ENCODE measurements at places on chromosomes 7 and 10.

GRCh38 chr7:96059075-96059474 is 262.8 kb downstream of the SLC25A13 start:
- no peak for DNase-seq

GRCh38 chr10:78575400-78575799 is 493.4 kb upstream of the ZMIZ1 start:
- DNase-seq: no peak

- no peak for DNase-seq
Observed at GRCh38 chr10:109343293-109343692, 580.0 kb downstream of the XPNPEP1 start.

- DNase-seq: no peak
Observed at GRCh38 chr7:46791188-46791587, 790.7 kb downstream of the TNS3 start.

DNA sequence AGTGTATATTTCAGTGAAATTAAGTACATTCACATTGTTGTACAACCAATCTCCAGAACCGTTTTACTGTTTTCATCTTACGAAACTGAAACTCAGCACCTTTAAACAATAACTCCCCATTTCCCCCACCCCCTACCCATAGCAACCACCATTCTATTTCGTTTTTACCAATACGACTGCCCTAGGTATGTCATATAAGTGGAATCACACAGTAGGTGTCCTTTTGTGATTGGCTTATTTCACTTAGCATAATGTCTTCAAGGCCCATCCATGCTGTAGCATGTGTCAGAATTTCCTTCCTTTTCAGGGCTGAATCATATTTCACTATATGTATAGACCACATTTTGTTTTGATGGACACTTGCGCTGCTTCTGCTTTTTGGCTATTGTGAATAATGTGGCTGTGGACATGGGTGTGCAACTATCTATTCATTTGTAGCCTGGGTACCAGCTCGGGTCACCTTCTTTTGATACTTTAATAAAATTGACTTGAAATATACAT is 34.3 kb upstream of the DLG5 start:
- no peak for DNase-seq

GRCh38 chr7:106344861-106345260 is 60.1 kb upstream of the NAMPT start:
- DNase-seq: no peak

DNA sequence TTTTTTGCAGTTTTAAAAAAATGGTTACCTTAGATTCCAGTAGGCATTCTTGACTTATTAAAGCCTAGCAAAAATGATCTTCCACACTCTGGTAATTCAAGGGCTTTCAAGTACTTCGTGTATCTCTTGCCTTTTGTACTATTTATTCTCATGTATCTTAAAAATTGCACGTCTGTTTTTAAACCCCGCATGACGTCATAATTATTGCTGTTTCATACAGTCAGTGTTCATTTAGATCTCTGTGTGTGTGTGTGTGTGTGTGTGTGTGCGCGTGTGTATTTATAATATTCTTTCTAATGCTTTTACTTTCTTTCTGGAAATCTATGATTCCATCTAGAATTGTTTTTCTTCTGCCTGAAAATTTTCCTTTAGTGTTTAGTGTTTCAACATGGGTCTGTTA is 234.2 kb downstream of the CCSER2 start:
- no peak for DNase-seq

DNA sequence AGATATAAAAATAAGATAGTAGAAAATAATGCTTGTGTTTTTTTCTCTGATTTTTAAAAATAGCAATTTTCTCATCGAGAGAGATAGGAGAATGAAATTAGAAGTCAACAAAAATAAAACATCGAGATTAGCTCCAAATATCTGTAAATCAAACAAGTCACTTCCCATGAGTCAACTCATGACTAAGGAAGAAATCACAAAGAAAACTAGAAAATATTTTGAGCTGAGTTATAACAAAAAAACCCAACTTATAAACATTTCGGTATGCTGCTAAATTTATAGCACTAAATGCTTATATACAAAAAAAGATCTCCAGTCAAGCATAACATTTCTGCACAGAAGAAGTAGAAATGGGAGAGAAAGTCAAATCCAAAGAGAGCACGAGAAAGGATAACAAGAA is 140.1 kb downstream of the ITGA8 start:
- no peak for DNase-seq

DNA sequence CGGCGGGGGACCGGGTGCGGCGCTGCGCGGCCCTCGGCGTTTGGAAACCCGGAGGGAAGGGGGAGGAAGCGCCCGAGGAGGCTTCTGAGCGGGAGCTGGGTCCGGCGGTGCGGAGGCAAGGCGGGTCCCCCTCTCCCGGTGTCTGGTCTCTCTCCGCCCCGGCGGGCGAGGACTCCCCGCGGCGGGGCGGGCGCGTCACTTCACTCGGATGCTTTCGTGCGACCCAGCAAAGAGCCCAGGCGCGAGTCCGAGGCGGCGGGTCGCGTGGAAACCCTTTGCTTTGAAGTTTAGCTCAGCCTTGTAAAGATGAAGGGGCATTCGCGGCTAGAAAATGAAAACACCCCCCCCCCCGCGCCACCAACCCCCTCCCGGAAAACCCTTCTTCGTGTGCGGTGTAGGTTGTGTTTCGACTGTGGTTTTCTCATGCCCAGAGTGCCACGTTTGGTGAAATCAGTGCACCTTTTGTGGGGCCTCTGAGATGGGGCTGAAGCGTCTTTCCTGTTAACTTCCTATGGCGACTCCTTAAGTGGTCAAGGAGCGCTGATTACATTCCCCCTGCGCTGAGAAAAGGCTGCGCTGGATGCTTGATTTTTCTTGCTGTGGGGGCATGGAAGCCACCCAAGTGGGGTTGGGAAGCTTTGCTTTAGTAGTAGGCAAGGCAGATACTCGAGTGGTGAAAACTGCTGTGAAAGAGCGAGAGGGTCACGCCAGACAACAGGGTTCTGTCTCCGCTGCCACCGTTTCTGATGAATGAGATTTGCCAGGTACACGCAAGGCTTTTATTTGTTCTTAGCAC is 876 bp downstream of the GNAI1 start:
- peak; percentile 49 for DNase-seq

- no peak for DNase-seq
Observed at GRCh38 chr7:116340201-116340847, 130.0 kb downstream of the TES start.
